ENCODE measurements at places on chromosomes 5 and 9.

DNA sequence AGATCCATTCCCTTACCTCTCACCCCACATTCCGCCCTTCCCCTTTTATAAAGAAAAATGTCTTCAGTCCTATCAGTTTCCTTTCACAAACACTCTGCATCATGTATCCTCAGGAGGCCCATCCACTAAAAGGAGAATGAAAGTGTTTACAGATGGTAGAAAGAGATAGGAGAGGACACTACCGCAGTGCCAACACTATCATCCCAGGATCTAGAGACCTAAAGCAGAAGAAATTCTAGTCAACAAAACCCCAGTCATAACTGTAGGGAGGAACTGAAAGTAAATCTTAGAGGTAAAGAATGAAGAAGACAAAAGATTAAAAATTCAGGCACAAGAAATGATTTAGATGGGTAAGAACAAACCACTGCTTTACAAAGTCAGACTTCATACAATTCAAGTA lies 114.1 kb downstream of the MLLT3 start:
- DNase-seq, result no peak

GRCh38 chr5:112371067-112371466 lies 48.0 kb downstream of the EPB41L4A start:
- DNase-seq, result no peak

DNA sequence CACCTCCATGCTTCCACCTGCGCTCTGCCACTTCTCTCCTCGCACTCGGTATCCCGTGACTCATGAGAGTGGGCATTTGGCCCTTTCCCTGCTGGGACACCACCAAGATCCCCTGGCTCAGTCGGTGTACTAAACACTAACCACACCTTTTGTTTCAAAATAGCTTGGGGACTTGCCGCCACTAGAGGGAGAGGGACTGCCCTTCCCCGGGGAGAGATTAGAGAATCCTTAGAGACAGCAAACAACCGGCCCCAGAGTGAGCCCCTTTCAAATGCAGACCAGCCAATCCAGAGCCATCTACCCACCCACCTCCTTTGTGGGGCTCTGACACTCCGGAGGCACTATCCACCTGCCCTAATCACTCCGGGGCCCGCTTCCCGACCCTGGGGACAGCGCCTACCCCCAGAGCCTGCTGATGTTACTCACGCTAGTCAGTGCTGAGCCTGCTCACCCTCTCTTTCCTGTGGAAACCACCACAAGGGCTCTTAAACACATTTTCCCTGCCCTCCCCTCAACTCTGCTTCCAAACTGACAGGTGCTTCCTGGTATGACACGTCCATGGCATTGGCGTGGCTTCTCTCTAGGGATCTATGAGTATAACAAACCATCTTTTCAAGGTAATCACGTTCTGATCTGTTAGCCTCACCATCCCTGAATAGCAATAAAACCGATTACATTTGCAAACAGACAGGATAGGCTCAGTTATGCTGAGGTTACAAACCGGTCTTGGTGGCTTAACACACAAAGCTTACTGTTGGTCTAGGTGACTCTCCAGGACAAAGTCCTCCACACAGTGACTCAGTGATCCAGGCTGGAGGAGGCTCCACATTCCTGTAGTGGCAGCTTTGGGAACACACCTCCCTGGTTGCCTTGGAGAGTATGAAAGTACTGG lies 180.1 kb upstream of the MVB12B start:
- no peak for DNase-seq

GRCh38 chr5:169011009-169011408 lies 289.9 kb downstream of the SLIT3 start:
- DNase-seq, result no peak

DNA sequence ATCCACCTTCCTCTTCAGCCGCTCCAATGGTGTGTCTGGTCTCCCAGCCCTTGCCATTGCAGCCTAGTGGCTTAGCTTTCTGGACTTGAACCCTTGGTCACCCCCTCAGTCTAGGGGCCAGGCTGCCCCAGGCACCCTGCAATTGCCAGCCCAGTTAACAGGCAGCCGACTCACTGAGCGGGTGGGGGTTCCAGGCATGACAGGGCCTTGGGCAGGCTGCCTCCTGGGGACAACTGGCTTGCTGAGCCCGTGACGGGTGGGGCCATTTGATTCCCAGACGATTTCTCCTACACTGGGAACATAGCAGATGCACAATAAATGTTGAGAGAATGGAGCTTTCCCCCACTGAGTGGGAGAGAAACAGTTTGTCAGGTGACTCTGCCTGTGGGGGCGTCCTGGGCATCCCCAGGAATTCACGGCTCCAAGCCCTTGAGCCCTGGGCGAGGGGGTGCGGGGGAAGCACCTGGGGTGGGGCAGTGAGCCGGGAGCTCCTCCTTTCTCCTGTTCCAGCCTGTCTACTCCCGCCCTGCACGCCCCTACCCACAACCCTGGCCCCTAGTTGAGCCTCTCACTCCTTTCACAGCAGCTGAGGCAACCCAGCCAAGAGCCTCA lies 12.6 kb upstream of the AQP7 start:
- no peak for DNase-seq

GRCh38 chr5:75611311-75612225 lies at the start of gene ANKDD1B:
ANKDD1B (plus strand) TSS chr5:75611453; CDS start chr5:75611635, 182 bp downstream.
- no peak for DNase-seq

DNA sequence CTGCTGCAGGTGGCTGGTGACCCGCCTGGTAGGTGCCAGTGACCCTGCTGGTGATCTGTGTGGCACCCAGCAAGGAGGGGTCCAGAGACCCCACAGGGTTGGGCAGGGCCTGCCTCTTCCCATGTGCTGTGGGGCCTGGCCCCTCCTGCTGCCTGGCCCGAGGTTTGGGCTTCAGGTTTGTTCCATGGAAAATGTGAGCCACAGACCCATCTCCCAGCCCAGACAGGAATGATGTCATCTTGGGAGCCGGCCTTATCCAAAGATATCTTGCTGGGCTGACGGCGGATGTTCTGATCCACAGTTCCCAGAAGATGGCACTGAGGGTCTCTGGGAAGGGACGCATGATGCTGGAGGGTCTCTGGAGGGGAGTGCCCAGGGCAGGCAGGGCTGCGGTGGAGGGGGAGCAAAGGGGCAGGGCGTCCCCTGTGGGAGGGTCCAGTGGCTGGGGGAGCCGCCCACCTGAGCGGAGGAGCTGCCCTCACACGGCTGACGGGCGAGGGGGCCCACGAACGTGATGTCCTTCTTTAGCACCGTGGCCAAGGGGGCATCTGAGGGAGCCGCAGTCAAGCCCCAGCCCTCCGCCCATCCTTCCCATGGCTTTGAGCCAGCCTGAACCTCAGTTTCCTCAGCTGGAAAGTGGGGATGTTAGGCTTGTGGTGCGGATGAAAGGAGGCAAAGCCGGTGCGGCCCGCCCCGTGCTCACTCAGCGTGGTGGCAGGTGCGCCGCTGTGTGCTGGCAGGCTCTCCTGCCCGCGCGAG lies 68.1 kb downstream of the COL5A1 start:
- DNase-seq, result no peak

- no peak for DNase-seq
Observed at GRCh38 chr5:68356216-68356615, 140.7 kb downstream of the PIK3R1 start.

GRCh38 chr9:132610661-132611060 lies 28.3 kb downstream of the BARHL1 start:
- no peak for DNase-seq

GRCh38 chr5:117955831-117956230 lies 1032.5 kb downstream of the DTWD2 start:
- DNase-seq, result no peak

GRCh38 chr9:113593682-113594281 lies 130.3 kb downstream of the RGS3 start:
- no peak for DNase-seq

DNA sequence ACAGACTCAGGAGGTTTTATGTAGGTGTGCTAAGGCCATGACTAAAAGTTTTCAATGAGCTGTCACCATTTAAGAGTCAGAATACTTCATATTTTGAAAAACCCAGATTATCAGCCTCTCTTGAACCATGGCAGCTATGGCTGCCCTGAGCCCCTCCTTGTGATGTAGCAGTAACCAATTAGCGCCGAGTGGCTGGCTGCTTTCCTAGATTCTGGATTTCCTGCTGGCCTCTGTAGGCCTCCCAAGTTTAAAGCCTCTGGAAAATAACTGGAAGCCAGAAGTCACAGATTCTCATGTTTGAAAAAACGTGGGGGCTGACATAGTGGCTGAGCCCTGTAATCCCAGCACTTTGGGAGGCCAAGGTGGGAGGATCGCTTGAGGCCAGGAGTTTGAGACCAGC lies 25.5 kb downstream of the DAB2IP start:
- no peak for DNase-seq

DNA sequence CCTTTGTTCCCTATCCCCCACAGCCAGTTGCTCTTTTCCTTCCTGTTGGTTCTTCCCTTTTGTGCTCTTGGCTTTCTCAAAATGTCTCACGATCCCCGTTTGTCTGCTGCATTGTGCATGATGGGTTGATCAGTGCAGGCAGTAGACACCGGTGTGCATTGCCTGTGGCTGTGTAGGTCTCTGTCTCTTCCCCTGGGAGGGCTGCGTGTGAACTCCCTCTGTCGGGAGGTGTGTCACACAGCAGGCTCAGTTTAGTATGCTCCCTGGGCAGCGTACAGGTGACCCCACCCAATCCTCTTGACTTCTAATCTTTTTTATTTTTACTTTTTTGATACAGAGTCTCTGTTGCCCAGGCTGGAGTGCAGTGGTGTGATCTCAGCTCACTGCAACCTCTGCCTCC lies 265.3 kb downstream of the FSTL4 start:
- no peak for DNase-seq

DNA sequence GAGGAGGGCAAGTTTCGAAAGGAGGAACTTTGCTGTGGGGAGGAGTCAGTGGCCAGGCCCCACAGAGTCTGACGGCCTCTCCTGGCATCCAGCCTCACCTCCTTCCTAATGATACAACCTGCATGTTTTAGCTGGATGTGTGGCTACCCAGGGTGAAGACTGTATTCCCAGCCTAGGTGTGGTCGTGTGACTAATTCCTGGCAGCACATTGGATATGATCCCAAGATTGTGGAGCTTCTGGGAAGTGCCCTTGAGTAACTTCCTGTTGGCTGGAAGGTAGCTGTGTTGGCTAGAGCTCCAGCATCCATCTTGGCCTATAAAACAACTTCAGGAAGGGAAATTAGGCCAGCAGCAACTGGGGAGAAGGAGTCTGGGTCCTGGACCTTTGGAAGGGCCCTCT lies 19.0 kb upstream of the LPCAT1 start:
- no peak for DNase-seq

DNA sequence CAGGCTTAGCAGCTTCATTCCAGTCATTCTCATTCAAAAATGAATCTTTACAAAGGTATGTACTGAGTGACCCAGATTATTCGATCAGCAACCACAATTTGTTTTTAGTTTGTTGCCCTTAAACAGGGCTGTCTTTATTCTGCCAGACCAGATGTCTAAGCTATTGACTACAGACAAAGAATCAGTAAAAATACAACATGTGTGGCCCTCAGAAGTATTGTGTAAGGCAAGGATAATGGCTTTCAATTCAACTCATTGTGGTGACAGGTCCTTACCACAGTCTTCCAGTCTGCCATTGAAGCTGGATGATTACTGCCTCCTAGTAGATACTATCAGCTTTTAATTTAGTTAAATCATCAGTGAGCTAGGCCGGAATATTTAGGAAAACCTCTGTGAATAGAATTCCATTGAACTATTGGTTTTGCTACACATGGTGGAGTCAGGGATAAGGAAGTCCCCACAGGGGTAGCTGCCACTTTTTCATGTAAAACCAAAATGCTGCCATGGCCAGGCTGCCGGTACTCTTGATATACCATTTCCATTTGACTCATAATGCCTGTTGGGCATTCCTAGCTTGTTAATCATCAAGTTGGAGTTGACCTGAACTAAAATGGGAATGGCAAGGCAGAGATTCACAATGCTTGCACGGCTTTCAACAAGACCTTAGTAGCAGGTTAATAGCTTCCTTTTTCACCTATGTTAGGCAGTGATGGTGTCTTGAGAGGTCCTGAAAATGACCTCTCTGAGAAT lies 175.6 kb downstream of the MEF2C start:
- DNase-seq, result no peak

GRCh38 chr9:133711428-133712220 lies 26.5 kb downstream of the SARDH start:
- no peak for DNase-seq

GRCh38 chr9:135248721-135249120 lies 161.3 kb downstream of the OLFM1 start:
- DNase-seq, result no peak

DNA sequence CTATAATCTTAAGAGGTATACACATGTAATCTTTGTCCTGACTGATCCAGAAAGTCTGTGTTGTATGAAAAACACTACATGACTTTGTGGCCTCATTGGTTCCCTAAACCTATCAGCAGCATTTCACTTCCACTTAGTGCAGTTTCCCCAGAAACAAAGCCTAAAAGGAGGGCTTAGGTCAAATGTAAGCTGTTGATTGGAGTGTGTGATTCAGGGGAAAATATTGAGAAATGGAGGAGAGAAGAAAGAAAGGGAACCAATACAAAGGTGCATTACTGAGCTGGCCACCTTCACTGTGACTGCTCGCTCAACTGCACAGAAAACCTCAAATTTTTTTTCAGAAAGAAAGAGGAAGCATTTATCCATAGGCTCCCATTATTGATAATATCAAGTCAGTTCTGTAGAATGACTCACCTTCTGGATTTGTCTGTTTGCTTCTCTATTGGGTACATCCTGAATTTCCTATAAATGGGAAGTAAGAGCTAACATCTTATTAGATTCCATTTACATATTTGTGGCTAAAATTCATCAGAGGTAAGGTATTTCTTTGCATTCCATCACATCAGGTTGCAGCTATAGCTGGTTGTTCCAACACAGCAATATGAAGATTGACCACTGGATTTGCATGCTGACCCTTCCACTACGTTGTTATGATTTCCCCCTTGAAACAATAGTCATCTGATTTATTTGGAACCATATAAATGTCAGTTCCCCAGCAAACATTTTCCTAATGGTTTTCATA lies 10.3 kb upstream of the FST start:
- DNase-seq, result no peak

- no peak for DNase-seq
Observed at GRCh38 chr5:66382152-66382551, 214.0 kb upstream of the MAST4 start.

DNA sequence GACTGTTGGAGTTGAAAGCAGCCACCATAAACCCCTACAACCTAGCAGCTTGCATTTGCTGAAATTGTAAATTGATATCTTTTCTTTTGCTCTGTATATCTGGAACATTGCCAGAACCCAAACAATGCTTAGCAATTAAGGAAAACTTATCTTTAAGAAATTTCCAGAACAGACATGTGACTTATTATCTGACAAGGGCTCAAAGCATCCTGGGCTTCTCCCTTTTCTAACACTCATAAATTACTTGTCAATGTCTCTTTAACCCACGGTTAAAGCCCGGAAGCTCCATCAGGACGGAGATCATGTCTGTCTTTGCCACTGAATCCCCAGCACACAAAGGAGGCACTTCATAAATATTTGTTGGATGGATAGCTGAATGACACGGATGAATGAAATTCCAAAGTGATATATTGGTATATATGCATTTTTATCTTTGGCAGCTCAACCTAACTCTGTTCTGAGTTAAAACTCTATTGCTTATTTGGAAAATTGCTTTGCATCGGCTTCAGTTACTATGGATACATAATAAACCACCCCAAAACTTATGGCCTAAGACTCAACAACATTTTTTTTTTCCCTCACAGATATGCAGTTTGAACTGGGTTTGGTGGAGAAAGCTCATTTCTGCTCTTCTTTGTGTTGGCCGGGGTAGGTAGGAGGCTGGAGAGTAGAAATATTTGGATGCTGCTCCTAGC lies 103.1 kb upstream of the CLINT1 start:
- no peak for DNase-seq

- DNase-seq, result no peak
Observed at GRCh38 chr5:172165465-172165864, 22.6 kb downstream of the STK10 start.

GRCh38 chr5:7372399-7372798 lies 23.5 kb upstream of the ADCY2 start:
- no peak for DNase-seq

GRCh38 chr5:32066448-32066847 lies 107.7 kb downstream of the GOLPH3 start:
- no peak for DNase-seq
